ENCODE measurements at places on chromosomes 12 and 14. TPM values are rescaled to one million over a fixed set of nuclear protein-coding genes. Genes with fewer than 3 reads are reported as not detected.

NOVA1 gene
- total RNA-seq: 24.1 TPM

DHRS2 gene
- total RNA-seq: 0.37 TPM

SERPINA5 gene
- total RNA-seq: 4.1 TPM

KRT71 gene
- not detected for total RNA-seq

WNT5B gene
- total RNA-seq: 7.2 TPM

DNA sequence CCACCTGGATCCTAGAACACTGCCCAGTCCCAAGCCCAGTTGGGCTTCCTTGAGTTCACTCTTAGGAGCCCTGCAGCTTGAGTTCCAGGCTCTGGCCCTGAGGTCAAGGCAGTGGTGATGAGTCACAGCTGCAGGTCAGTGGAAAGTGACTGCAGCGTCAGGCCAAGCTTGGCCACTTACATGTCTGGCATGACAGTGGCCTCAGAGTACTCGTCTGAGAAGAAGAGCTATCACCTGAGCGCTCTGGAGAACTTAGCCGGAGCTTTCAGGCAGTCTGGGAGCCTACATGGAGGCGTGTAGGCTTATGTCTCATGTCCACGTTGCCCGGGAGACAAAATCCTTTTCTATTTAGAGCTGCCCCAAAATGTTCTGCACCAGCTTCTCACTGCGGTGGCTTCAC, 75.6 kb downstream of the ARL6IP4 start:
- DNase-seq: no peak

- DNase-seq: no peak
Measured at GRCh38 chr14:49767270-49767570, 733 bp upstream of the KLHDC2 start.

GRCh38 chr12:70444903-70445302, 78.8 kb downstream of the KCNMB4 start:
- DNase-seq: no peak

- peak; percentile 64 for DNase-seq
Measured at GRCh38 chr12:106090591-106091445, 47.9 kb downstream of the NUAK1 start.

DNA sequence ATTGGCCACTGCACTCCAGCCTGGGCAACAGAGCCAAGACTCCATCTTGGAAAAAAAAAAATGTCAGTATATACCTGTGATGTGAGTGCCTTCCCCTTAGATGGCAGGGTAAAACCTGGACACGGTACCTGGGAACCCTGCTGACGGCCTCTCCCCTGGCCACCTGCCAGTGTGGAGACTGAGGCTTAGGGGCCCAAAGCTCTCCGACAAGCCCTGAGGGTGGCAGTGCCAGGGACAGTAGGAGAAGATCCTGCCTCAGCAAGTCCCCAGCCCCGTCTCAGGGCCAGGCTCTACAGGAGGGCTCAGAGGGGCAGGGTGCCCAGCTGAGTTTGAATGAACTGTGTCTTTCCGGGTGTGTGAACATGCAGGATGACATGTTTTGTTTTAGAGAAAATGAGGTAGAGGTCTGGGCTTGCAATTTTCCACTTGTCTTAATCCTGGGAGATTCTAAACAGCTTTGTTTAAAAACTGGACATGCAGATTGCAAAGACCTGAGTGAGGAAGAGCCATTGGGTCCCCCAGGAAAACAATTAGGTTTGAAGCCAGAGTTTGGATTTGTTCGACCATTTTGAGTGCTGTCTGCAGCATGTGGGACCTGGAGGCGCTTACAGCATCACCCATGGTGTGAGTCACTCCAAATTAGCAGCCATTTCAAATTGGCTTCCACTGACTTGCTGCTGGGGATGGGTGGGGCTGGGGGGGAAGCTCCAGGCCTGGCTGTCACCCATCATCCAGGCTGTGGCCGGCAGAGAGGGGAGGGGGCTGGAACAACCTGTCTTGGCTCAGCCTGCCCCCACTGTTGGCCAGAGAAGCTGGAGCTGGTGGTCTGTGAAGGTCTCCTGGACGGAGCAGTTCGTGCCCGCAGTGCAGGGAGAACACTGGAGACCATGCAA, 10.8 kb downstream of the TSPAN9 start:
- DNase-seq: no peak

DNA sequence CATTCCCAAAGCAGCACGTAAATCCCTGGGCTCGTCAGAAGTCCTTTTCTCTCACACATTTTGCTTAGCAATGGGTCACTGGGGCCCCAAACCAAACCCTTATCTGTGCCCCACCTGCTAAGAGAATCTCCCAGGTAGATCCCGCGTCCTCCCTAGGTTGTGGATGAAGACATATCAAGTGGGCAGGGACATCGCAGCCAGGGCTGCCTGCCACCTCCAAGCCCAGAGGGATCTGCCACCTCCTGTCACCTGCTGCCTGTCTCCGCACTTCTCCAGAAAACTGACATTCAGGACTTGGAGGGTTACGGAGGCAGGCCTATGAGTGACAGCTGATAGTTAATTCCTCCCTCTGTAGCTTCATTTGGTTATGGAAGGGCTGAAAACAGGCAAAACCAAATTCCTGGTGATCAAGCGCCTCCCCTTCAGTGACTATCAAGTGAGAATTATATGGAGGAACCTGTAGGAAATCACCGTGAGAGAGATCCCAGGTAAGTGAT, 19.5 kb downstream of the BCL11B start:
- no peak for DNase-seq

- no peak for DNase-seq
Measured at GRCh38 chr14:104106471-104106991, 21.0 kb downstream of the ASPG start.

- DNase-seq: no peak
Measured at GRCh38 chr14:54881235-54881760, 21.3 kb downstream of the GCH1 start.

GRCh38 chr12:109029411-109029810, 8.5 kb upstream of the SVOP start:
- no peak for DNase-seq

- no peak for DNase-seq
Measured at GRCh38 chr14:44420226-44420625, 86.9 kb downstream of the FSCB start.

DNA sequence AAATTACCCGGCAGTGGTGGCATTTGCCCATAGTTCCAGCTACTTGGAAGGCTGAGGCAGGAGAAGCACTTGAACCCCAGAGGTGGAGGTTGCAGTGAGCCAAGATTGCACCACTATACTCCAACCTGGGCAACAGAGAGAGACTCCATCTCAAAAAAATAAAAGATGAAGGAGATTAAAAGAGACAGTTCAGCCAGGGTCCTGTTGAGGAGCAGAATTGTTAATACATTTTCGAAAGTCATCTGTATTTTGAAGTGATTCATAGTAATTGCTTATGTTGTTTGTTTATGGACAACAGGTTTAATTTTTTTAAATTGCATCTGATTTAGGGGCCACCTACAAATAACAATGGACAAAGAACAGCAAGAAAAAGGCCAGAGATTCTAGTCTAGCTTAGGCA, 112.9 kb downstream of the DIP2B start:
- DNase-seq: no peak

Data from uterus (tissue), 4 donors.